ENCODE measurements at places on chromosomes 4 and X.

- DNase-seq: no peak
These were observed 19.5 kb downstream of the LRPAP1 start for GRCh38 chr4:3512719-3513118.

GRCh38 chr4:30901461-30902451 lies 181.6 kb downstream of the PCDH7 start:
- no peak for DNase-seq

DNA sequence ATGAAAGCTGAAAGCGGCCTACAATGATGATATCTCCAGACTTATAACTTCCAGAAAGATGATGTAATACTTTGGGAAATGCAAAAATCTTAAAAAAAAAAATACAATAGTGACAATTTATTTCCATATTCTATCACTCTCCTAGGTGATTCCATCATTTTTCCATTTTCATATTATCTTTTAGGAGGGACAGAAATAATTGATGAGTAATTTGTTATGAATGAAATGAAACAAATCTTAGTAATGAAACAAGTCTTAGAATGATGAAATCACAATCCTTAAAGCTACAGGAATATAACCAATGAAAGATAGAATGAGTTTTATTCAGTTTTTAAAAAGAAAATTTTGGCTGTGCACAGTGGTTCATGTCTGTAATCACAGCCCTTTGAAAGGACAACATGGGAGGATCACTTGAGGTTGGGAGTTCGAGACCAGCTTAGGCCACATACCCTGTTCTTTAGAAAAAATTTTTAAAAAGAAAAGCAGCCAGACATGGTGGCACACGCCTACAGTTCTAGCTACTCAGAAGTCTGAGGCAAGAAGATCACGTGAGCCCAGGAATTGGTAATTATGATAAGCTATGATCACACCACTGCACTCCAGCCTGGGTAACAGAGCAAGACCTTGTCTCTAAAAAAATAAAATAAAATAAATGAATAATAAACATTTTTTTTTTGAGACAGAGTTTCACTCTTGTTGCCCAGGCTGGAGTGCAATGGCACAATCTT lies 21.7 kb downstream of the CLOCK start:
- no peak for DNase-seq

DNA sequence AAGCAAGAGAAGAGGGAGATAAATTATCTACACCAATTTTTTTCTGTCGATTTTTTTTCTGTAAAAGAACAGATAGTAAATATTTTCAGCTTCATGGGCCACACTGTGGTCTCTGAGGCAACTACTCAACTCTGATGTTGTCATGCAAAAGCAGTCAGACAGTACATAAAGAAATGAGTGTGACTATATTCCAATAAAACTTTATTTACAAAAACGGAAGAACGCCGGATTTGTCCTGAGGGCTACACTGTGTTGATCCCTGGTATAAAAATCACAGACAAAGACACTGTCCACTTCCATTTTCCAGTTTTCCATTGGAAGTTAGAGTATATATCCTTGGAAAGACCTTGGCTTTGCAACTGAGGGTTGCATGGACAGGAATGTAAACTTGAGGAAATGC lies 18.0 kb downstream of the GPR143 start:
- DNase-seq: no peak

DNA sequence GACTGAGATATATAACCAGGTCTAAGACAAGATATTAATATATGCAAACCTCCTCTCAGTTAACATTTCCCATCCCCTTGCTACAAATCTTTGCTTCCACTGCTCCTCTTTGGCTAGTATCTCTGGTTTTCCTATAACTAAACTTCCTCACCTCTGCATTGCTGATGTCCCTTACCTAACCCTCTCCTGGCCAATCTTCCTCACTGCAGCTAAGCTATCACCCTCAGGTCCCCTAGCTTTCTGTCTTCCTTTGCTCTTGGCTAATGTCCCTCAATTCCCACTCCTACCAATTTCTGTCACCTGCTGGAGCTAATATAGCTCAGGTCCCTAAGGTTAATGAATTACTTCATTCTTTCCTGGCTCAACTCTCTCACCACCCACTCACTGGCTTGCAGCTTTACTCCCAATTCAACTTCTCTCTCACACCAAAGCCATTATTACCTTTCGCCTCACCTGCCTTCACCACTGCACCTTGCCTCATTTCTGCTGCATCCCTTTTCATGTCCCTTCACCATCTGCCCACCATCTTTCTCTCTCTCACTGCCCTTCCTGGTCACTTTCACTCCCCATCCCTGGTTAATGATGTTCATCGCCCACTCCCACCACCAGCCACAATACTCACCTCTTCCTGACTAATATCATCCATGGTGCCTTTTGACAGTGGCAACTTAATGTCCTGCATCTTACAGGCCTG lies 26.7 kb downstream of the SMC1A start:
- no peak for DNase-seq

- DNase-seq: no peak
These were observed 3.2 kb downstream of the SEL1L3 start for GRCh38 chr4:25859429-25860148.

DNA sequence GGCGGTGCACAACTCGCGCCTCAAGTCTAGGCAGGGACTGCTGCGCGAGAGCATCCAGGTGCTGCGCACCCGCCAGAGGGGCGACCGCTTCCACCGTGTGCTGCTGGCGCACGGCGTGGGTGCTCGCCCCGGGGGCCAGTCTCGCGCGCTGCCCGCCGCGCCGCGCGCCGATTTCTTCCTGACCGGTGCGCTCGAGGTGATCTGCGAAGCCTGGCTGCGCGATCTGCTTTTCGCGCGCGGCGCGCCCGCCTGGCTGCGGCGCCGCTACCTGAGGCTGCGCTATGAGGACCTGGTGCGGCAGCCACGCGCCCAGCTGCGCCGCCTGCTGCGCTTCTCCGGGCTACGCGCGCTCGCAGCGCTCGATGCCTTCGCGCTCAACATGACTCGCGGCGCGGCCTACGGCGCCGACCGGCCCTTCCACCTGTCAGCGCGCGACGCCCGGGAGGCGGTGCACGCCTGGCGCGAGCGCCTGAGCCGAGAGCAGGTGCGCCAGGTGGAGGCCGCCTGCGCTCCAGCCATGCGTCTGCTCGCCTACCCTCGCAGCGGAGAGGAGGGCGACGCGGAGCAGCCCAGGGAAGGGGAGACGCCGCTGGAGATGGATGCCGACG lies 1.3 kb downstream of the CHST7 start:
- no peak for DNase-seq

- DNase-seq: no peak
These were observed 246.3 kb upstream of the TAPT1 start for GRCh38 chr4:16472537-16472936.

DNA sequence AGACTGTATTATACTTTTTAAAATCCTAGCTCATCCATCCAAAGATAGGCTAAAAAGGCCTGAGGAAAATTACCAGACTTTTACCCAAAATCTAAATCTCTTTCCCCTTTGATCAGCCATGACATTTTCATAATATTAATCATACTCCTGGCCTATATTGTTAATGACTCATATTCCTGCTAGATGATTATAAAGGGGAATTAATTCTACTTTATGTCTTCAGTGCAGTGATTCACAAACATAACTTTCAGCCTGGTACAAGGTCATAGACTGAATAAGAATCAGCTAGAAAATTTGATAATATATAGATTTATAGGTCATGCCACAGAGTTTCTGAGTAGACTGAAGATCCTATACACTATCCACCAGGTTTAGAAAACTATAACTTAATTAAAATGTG lies 1905.4 kb downstream of the C4orf33 start:
- DNase-seq: no peak

DNA sequence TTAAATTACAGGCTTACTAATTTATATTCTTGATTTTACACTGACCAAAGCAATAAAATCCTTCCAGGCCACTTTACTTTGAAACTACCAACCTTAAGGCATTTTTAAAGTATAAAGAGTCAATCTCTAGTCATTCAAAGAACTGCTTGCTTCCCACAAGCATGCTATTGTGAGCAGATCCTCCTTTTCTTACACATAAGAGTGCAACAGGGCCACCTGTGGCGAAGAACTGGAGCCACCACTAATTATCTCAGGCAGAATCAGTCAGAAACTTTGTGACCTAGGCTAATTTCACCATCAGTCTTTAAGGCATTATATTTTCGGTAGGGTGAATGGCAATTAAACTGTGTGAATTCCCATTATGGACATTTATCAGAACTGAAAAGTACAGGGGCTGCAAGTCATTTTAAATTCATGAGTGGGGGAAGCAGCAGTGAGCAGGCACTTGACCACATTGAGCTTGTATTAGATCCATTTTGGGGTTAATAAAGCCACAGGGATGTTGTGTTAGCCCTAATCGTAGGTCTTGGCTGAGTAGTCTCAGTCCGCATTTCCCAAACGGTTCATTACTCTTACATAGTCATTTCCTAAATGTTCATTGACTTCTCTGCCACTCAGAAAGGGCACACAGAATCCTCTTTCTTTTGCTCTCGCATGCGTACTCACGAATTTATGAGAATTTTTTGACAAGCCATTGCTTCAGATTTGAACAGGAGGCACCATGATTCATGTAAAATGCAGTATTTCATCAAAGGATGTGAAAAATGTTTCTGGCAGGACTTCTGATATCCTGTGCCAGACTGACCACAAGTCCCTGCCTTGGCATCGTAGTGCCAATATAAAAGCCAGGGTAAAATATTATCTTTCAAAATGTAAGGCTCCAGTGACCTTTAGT lies 39.8 kb downstream of the NPY2R start:
- DNase-seq: no peak

GRCh38 chr4:184384056-184384809 lies 90.1 kb downstream of the IRF2 start:
- peak; percentile 34 for DNase-seq

- no peak for DNase-seq
These were observed 40.6 kb downstream of the DOCK11 start for GRCh38 chrX:118536204-118536603.

- DNase-seq: no peak
These were observed 33.2 kb upstream of the MID1IP1 start for GRCh38 chrX:38768079-38768478.

DNA sequence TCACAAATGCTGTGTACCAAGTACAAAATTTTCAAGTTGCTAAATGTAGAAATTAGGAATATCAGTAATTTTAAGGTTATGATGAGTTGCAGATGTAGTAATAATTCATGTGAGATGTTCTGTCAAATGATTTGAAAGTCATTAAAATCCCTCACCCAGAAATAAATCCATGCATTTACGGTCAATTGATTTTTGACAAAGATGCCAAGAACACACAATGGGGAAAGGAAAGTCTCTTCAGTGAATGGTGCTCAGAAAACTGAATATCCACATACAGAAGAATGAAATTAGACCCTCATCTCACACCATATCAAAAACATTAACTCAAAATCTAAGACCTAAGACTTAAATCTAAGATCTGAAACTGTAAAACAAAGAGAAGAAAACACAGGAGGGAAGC lies 12.9 kb upstream of the BMPR1B start:
- no peak for DNase-seq

GRCh38 chrX:97211070-97211469 lies 327.4 kb downstream of the RPA4 start:
- DNase-seq: no peak

GRCh38 chrX:9341291-9342201 lies 123.3 kb upstream of the TBL1X start:
- no peak for DNase-seq

DNA sequence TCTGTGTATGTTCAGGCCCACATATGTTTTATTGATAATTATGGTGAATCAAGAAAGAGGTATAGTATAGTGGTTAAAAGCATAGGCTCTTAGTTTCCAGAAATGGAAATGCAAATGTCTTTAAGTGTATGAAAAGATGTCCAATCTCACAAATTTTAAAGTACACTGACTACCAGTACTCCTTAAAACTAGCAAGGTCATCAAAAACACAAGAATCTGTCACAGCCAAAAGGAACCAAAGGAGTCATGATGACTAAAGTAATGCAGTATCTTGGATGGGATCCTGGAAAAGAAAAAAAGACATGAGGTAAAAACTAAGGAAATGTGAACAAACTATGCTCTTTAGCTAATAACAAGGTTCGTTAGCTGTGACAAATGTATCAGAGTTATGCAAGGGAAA lies 661 bp upstream of the RBM41 start:
- no peak for DNase-seq

- DNase-seq: no peak
These were observed 19.6 kb downstream of the CCNG2 start for GRCh38 chr4:77176640-77177039.

- DNase-seq: no peak
These were observed 55.4 kb downstream of the PDK3 start for GRCh38 chrX:24520472-24520871.

DNA sequence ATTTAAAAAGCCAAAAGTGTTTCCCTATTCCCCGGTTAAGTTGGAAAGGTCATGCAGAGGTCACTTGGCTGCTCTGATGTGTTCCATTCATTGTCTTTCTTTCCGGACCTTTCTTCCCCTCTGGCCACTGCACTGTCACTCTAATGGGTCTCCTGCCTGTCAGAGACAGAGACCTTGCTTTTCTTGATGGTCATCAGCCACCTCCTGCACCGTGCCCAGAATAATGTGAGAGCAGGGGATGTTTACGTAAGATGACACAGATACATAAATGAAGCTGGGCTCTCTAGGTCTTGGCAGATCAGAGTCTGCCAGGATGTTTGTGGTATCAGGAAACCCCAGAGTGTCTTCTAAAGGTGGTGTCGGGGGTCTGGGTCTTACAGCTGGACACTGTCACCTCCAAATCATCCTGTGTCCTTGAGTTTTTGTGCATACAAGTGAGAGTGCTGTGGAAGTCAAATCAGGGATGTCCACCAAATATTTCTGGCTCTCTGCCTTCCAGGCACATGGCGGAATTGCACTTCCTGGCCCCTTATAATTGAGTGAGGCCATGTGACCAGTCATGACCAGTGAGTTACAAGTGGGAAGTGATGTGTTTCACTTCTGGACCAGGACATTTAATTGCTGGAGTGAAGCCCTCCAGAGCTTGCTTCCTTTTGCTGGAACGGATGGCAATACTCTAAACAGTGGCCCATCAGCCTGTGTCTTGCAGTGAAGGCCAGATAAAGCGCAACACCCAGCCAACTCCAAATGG lies 130.6 kb upstream of the ATP6AP2 start:
- no peak for DNase-seq

DNA sequence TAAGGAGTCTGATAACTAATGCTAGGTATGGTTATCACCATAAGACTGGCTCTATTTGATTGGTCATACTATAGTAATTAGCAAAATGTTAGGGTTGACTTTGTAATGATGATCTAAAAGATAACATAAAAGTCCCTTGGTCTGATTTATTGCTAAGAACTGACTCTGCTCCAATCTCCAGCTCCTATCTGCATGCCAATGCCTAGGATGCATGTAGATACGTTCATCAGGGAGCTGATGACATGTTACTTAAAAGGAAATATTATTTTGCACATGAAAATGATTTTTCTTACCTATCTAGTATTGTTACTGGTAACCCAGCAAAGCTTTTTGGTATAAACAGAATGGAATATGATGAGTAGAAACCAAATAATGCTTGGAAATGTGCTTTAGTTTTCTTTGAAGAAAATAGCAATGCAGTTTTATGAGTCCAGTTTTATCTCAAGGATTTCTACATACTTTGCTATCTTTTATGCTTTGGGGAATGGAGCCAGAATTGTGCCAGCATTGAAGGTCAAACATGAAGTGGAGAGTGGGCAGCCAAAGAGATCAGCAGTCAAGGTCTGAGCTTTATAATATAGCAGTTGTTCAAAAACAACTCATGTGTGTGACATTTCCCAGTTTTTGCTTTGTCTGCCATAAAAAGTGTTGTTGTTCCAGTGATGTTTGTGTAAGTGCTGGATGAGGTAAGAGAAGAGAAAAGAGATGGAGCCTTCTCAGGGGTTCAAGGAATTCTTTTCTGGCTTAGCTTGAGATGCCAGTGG lies 121.0 kb downstream of the ARHGAP24 start:
- DNase-seq: no peak
